ENCODE measurements at places on chromosomes 4 and X.

DNA sequence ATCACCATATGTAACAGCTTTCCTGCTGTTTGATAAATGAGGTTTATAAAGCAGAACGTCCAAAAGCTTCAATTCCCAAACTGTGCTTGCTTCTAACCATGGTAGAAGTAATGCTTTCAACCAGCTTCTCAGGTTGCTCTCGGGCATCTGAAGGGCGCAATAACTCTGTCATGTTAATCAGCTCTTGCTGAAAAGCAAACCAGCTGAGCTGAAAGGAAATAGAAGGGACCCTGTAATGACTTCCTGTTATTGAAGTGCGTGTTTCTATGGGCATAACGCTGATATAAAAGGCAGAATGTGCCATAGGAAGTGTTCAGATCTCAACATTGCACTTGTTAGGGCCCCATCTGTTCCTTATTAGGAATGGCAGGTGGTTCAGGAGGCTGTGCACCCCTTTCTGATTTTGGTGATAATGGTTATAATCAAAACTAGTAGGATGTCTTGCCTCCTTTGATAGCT lies 21.2 kb downstream of the HERC3 start:
- DNase-seq = no peak

- no peak for DNase-seq
These were observed 216.4 kb downstream of the PALLD start for GRCh38 chr4:168713253-168713652.

- no peak for DNase-seq
These were observed 656.0 kb upstream of the HS3ST1 start for GRCh38 chr4:12084690-12085089.

GRCh38 chr4:87895964-87896621 lies 63.3 kb downstream of the MEPE start:
- peak; percentile 4 for DNase-seq

DNA sequence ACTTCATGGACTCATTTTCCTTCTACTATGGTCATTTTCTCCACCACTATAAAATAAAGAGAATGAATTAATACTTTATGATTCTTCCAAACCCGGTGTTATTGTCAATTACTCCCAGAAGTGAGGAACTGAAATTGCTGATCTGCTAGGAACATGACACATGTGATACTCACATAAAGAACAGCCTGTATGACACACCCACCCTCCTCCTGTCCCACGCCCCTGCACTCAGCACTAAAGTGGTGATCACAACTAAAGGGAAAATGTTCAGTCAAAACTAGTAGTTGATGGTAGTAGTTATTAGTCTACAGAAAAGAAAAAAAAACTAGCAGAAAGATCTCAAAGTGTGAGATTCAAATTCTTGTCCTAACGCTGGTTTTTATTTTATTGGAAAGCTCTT lies 1508.3 kb downstream of the RAPGEF2 start:
- no peak for DNase-seq

DNA sequence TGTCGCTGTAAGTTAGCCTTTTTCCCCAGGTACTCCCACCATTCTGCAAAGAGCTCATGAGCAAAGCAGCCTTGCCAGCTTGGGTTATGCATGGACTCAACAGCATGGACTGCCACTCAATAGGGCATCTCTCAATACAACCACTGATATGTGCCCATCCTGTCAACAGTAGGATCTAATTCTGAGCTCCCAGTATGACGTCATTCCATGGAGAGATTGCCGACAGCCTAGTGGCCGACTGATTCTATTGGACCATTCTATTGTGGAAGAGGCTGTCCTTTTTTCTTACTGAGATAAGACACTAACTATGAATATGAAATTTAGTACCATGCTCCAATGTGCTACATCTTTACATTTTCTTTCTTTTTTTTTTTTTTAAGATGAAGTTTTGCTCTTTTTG lies 2389.0 kb upstream of the AGA start:
- DNase-seq = no peak

- no peak for DNase-seq
These were observed 15.3 kb downstream of the KLHL2 start for GRCh38 chr4:165222651-165222994.

DNA sequence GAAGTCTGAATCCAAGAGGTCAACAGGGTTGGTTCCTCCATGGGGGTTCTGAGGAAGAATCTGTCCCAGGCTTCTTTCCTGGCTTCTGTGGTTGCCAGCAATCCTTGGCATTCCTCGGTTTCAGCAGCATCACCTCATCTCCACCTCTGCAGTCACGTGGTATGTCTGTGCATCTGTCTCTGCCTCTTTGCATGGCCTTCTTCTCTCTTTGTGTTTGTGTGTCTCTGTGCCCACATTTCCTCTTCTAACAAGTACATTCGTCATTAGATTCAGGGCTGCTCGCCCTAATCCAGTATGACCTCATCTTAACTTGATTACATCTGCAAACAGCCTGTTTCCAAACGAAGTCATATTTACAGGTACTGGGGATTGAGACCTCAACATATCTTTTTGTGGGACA lies 114.0 kb downstream of the BCOR start:
- DNase-seq = no peak

GRCh38 chr4:52911684-52912294 lies 49.7 kb downstream of the RASL11B start:
- DNase-seq = peak; percentile 48

- no peak for DNase-seq
These were observed 912.9 kb upstream of the INTU start for GRCh38 chr4:126719852-126720251.

DNA sequence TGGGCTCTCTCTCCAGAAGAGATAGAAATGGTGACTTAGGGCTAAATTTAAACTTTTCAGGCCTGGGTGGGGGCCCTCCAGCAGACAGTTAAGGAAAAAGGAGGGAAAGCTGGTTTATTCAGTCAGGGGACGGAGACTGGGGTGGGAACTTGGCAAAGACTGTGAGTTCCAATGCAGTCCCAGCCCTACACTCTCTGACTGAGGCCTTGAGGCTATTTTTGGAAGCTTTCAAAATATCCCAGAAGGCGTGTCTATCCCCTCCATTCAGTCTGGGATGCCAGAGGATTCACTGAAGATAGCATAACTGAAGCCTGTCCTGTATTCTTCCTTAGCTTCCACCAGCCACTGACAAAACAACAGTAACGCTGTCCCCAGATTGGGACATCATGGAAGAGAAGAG lies 32.1 kb upstream of the MSN start:
- DNase-seq = no peak

GRCh38 chr4:182288534-182288933 lies 45.3 kb downstream of the TENM3 start:
- no peak for DNase-seq

GRCh38 chr4:110682311-110682710 lies 59.4 kb upstream of the PITX2 start:
- no peak for DNase-seq

DNA sequence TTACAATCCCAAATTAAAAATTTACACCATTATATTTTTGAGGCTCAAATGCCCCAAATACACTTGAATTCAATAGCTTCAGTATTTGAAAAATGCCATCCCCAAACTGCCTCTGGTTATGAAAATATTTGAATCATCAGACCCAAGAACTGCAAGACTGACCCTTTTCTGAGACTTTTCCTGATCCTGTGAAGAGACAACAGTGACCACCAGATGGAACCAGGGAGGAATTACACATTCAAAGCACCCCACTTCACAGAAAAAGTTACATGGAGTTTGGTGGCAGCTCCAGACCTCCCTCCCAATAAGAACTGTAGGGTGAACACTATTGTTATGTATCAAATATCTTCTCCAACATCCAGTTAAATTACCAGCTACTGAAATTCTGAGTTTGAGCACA lies 44.0 kb upstream of the SCD5 start:
- DNase-seq = no peak

- DNase-seq = no peak
These were observed 1306.8 kb downstream of the STIM2 start for GRCh38 chr4:28167411-28167810.

DNA sequence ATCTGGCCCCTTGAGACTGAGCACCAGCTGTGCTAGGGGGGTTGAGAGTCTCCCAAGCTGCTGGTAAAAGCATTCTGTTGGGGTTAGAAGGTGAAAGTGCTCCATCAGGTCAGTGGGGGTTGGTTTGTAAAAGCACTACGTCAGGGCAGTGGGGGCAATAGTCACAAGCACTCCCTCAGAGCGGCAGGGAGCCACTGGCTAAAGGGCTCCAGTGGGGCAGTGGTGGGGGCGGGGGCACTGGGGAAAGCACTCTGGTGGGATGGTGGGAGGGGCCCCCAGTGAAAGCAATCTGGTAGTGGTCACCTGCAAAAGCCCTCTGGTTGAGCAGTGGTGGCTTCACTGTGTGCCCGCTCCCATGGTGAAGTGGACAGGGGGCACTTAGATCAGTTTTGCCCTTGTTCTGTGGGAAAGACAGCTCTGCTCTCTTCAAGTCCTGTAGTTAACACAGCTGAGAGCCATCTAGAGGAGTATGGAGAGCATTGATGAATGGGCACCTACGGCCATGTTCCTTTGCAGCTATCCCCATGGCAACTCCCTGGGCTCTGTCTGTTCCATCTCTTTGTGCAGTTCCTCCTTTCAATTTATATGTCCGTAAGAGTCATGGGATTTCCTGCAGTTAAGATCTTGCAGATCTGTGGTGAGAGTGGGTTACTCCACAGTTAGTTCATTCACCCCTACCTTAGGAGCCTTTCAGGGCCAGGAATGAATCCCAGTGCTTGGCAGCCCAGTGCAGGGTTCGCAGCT lies 106.4 kb downstream of the SH3BGRL start:
- DNase-seq = no peak

DNA sequence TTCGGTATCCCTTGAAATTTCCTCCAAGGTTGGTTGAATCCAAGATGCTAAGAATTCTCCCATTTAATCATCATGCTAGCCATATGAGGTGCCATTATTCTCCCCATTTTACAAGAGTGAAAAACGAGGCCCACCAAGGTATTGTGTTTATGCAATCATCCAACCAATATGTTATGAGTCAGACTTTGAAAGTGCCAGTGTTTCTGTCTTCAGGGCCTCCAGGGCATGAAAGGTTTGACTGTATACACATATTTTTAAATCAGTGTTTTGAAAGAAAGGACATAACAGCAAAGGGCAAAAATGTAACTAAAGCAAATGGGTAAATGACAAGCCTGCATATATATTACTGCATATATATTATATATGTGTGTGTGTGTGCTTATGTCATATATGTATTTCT lies 541.2 kb upstream of the SMIM31 start:
- DNase-seq = no peak

GRCh38 chr4:164956766-164957643 lies 20.5 kb downstream of the TRIM61 start:
- peak; percentile 69 for DNase-seq

- no peak for DNase-seq
These were observed 28.0 kb downstream of the DMD start for GRCh38 chrX:33183361-33183760.

DNA sequence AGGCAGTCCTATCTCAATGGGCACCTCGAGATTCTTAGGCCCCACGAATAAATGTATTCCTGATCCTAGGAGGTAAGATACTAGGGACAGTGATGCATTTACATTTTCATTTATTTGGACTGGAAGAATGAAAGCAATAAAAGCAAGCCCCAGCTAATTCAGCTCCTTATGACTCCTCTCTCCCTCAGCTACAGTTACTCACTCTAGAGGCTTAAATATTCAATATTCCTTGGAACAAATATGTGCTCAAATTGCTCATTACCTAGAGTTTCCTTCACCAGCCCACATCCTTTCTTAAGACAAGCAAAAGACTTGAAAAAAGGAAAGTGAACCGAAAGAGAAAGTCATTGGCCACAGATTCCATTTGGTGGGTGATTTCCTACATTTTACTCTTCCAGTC lies 13.9 kb downstream of the PAGE2 start:
- no peak for DNase-seq

DNA sequence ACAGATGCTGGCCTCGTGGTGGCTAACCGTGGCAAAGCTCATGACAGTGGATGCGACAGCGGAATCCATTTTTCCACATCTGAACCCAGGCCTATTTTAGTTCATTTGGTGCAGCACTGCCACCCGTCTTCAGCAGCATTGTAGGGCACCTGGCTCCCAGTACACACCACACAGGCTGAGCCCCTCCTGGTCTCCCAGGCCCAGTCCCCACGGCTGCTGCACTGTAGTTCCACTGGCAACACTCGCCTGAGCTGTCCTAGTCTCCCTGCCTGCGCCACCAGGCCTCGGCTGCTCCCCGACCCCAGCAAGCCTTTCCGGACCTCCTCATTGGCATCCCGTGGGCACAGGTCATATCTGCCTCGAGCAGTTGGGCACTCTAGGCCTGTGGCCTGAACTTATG lies 76.2 kb downstream of the MTMR1 start:
- DNase-seq = no peak

DNA sequence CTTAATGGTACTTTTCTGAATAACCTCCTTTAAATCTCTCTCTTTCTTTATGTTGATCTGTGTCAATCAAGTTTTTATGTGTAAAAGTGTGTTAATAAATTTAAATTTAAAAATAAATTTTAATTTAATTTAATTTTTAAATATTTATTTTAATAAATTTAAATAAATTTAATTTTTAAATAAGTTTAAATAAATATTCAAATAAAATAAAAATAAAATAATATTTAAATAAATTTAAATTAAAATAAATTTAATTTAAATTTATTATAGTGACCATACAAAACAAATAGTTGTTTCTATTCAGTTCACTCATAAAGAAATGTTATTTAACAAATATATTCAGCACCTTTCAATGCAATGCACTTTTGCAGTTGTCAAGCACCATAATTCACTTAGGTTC lies 146.9 kb downstream of the GRID2 start:
- DNase-seq = no peak

GRCh38 chr4:128906581-128906980 lies 97.1 kb downstream of the JADE1 start:
- DNase-seq = no peak

DNA sequence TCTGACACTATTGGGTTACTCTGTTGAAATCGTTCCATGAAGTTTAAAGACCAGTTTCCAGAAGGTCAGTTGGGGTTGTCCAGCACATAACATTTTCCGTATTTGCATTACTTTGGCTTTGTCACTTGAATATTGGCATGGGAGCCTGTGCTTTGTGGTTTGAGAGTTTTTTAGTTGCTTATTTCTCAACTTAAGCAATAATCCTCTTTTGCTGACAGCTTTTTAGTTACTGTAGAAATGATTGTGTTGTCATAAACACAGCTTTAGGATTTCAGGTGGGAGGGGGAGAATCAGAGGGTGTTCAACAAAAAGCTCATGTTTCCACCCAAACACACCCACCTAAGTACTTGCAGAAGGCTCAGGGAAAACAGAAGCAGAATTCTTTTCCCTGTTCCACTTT lies 210.7 kb upstream of the TLL1 start:
- no peak for DNase-seq

- no peak for DNase-seq
These were observed 51.0 kb upstream of the NHSL2 start for GRCh38 chrX:71859637-71860036.

DNA sequence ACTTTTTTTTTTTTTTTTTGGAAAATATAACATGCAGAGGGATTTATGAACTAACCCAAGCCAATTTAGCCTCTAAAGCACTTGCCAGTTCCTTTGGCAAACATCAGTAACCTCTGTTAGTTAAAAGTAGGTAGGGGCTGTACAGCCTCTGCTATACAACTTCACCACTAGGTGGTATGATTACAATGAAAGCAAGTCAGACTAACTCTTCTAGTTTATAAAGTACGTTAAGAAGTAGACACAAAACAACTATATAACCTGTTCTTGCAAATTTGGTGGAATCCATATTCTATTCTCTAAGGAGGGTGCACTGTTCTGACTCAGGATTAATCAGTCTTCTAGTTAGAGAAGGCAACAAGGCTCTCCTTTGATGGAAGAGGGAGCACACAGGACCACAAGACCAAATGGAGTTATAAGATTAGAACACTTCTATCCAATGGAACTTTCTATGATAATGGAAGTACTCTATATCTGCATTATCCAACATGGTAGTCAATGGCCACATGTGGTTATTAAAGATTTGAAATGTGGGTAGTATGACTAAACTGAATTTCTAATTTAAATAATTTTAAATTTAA lies 12.8 kb downstream of the AIMP1 start:
- DNase-seq = no peak

Measured in stimulated activated CD8-positive, alpha-beta memory T cell treated with anti-CD3 and anti-CD28 coated beads, Interleukin-15, amount 100 ng/mL, for 48 hours (primary cell).